ENCODE measurements at places on chromosomes 11 and 22.

DNA sequence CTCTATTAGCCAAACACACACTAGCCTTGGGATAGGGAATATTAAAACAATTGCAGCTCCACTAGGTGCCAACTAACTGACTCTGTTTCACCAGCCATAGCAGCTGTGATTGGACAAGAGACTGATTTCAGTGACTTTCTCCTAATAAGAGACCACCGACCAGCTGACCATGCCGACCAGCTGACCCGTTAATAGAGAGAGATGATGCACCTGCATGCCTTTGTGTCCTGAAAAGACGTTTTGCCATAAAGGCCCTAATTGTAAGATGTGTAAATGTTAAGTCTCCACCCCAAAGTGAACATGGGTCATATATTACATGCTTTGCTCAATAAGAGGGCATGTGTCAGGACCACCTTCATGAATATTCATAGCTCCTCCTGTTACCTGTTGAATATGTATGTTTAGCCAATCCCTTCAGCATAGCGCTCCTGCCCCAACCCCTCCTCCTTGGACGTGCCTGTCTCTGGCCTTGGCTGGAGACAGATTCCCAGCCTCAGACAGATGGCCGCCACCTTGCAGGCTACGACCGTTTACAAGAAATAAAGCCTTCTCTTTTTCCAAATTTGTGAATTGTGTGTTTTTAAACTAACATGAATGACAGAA, 1.3 kb upstream of the NADSYN1 start:
- no peak for DNase-seq

DNA sequence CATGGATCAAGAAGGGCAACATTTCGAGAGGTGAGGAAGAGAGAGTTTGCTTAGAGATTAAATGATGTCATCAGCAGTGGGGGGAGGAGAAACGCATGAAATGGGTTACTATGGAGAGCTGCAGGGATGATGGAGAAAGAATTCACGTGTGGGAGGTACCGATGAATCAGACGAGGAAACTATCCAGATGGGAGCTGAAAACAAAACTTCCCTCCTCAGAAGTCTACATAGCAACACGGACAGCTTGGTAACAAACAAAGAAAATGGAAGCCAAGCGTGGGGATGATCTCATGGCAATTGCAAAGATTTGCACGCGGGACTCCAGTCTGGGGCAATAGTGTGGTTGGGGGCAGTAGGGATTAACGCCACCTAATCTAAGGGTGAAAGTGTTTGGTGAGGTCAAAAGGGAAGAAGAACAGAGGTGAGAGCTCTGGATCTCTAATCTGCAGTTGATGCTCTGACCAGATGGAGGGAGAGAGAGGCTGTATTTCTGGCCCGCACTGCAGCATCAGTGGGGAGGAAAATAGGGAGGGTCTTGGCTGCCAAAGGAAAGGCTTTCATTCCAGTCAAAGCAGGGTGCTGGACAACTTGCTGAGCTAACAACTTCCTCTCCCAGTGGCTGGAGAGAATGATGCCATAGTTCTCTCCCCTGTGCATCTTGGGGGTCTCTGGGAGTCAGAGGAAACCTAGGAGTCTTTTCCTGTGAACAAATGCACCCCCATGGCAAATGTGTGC, 43.4 kb upstream of the CSNK2A3 start:
- no peak for DNase-seq

DNA sequence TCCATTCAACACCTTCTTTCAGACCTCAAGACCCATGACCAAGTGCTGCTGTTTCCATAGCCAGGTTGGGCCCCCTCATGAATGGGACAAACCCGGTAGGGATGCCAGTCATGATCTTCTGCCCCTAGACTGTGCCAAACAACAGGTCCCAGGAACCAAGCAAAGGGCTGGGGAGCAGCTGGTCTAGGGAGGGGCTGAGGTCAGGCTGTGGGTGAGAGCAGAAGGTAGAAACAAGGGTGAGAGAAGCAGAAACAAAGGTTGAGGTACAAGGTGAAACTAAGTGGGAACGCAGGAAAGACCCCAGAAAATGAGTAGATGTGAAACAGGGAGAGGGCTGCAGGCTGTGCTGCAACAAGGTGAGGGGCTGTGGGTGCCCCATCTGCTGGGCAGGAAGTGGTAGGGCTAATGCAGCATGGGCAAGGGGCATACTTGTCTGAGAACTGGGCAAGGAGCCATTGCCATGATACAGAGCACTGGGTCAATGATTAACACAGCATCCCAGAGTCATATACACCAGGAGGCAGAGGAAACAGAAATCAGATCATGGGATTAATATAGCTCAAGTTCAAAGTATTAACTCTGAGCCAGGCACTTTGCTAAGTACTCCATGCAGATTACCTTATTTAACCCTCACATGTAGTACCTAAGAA, 45.9 kb downstream of the SLC1A2 start:
- no peak for DNase-seq

DNA sequence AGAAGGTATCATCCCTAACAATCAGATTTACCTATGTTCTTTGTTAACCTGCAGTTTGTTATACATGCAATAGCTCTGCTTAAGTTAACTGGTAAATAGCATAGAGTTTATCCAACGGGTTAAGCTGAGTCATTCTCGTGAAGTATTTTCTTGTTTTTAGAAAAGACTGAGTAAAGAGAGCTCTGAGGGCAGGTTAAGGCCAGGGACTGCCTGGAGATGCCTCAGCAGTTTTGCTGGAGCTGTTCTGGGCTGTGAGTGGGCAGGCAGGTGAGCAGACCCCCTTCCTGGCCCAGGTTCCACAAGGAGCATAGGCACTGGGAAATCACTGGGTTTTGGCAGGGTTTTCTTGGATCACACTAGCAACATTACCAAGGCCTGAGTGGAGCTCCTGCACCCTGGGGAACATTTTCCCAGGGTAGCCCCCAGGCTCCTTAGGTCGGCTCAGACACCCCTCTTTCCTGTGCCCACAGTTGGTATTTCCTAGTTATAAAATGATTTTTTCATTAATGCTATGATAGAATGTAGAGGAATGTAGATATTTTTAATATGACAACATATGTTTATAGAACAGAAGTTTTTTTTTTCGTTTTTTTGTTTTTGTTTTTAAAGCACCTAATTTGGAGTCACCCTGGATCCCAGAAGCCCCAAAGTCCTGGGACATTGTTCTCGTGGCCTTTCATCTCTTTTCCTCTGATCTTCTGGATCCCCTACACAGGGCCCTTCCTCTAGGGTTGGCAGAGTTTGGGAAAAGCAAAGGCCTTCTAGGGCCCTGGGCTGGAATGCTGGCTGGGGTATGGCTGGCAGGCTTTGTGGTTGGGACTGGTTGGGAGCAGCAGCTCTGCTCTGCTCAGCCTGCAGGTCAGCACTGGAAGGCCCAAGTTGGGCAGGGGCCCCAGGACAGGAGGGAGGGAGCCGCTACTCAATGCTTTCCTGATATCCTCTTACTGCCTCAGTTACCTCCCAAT, 26.7 kb downstream of the IRAG1 start:
- no peak for DNase-seq

DNA sequence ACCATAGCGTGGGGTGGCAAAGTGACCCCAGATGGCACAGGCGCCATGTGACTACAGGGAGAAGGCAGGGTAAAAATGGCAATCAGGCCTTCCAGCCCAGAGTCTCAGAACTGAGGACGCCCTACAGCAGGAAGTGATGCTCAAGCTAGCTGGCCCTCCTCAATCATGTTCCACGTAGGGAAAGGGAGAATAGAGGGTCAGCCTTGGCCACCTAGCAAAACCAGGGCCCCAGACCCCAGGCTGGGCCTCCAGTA, 978 bp upstream of the ANKRD13D start:
- no peak for DNase-seq

GRCh38 chr22:48941033-48941902, 886.4 kb downstream of the BRD1 start:
- no peak for DNase-seq

GRCh38 chr11:130693543-130693942, 222.7 kb downstream of the SNX19 start:
- no peak for DNase-seq

- DNase-seq: no peak
These were observed 112.7 kb upstream of the OR4B1 start for GRCh38 chr11:48103621-48104567.

DNA sequence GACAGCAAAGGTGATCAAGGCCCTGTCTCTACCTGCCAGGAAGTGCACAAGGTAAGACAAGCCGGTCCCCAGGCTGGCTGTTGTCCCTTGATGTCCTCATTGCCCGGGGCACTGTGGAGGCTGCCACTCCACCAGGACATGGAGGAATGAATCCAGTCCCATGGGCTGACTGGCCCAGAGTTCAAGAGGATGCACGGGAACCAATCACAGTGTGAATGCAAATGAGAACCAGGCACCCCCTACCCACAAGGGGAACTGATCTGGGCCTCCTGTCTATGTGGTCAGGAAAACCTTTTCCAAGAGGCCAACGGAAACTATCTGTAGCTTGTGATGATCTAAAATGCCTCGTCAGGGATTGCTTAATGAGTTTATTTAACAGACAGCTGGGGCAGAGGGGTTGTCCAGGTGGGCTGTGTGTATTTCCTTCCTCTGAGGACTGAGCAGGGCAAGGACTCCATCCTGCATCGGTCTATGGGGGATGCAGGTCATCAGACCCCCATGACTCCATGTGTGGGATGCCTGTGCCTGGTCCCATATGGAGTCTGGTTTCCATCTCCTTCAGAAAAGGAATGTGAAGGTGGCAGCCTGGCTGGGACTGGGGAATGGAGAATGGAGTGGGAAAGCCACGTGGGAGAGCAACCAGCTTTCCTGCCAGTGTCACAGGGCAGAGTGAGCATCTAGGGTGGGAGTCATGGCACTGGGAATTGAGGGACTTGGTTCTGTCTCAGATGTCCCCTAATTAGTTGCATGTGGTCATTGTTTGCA, 60.5 kb downstream of the CD82 start:
- DNase-seq: no peak

GRCh38 chr11:16895306-16895705, 118.9 kb downstream of the PLEKHA7 start:
- DNase-seq: no peak

GRCh38 chr11:62393735-62394134, 25.1 kb upstream of the SCGB1A1 start:
- no peak for DNase-seq

DNA sequence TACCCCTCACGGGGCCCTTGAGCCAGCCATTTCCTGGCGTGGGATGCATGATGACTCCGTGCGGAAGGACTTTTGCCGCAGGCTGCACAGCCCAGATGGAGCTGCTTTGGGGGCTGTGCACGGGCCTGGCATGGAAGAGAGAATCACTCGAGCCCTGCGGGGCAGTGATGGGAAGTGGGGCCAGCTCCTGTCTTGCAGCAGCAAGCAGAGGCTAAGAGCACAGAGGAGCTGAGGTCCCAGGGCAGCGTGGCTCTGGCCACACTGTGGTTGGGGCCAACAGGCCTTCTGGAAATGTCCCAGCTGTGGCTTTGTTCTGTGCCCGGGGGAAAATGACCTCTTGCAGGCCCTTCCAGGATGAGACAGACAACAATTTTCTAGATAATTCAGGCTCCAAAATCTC, 92.7 kb upstream of the TIMP3 start:
- no peak for DNase-seq

DNA sequence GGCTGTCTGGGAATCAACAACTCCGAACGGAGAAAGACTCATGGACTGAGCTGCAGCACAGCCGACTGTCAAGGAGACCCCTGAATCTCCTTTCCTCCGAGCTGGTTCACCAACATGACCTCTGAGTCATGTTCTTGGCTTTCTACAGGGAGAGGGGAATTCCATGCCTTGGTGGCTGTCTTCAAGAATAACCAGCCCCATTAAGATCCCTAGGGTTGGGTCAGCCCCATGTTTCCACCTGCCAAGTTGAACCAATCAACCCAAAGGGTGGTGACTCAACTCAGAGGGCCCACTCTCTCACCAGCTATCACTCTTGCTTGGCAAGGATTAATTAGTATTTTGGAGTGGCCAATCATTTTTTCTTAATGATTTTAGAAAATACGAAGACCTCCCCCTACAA, 28.3 kb upstream of the IGSF22 start:
- no peak for DNase-seq

- no peak for DNase-seq
These were observed 40.2 kb downstream of the ST14 start for GRCh38 chr11:130199792-130200191.

DNA sequence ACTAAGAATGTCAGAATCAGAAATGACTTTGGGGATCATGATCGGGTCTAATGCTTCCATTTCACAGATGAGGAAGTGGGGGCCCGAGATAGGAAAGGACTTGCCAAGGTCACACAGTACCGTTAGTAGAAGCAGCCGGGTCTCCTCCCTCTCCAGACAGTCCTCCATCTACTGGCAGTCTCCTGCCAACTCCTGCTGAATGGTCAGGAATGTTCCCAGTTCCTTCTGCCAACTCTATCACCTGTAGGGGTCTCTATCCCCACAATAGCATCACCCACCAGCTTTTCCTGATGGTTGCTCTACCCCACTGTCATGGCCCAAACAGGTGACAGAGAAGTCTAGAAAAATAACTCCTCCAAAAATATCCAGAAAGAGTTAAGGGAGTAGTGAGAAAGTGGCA, 23.9 kb upstream of the CCDC86 start:
- no peak for DNase-seq

DNA sequence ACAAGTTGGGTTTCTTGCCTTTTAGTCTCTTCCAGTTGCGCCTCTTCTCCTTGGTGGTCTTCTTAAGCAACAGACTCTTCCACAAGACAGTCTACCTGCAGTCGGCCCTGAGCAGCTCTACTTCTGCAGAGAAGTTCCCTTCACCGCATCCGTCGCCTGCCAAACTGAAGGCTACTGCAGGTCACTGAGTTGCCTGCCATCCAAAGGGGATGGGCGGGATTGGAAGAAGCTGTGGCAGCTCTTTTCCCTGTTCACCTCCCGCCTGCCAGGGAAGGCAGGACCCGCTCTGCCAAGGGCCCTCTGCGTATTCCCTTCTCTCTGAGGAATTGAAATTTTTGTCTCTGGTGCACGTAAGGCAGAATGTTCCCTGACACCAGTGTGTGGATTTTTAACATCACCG, 9.2 kb upstream of the STT3A start:
- DNase-seq: no peak

GRCh38 chr11:27171376-27171958, 130.9 kb downstream of the BBOX1 start:
- DNase-seq: no peak

- DNase-seq: no peak
These were observed 1.5 kb downstream of the PTGDR2 start for GRCh38 chr11:60854140-60854846.

DNA sequence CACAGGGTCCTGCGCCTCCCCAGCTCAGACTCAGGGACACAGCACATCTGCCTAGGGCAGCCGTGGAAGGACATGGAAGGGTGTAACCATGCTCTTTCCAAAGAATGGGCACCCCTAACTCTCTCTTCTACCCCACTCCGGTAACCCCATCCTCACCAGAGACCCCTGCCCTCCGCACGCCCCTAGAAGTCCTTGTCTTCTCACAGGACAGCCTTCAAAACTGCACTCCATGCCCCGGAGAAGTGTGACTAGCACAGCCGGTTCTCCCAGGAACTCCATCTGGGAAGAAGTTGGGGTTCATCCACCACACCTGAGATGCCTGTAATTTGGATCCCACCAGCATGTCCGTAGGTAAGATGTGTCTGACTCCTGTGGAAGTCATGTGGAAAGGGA, 25.0 kb downstream of the P2RY2 start:
- no peak for DNase-seq

- DNase-seq: no peak
These were observed 11.0 kb upstream of the CACNA1I start for GRCh38 chr22:39559456-39560105.

All from stimulated activated CD4-positive, alpha-beta T cell treated with anti-CD3 and anti-CD28 coated beads, Interleukin-12 subunit alpha, Interleukin-12 subunit beta, amount 100 ng/mL, for 4 hours (primary cell).